ENCODE measurements at places on chromosomes 13 and 19.

- DNase-seq = no peak
Measured at GRCh38 chr19:57559008-57559403, 657 bp downstream of the ZNF550 start.

DNA sequence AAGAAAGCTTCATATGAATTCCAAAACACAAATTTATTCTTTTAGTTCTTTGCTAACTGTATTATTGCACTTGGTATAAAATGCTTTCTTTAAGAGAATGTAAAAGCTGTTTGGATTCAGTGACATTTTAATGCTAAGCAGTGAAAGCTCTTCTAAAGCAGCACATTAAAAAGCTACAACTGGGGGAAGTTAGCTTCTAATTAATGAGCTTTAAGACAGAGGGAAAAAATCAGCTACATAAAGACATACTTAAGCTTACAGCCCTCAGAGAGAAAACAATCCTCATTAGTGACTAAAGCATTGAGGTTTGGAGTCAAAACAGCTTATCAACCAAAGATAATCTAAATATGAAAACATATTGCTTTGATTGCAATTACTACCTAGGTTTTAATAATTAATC, 1222.2 kb upstream of the SPRY2 start:
- DNase-seq = no peak

- no peak for DNase-seq
Measured at GRCh38 chr13:49550942-49551644, 34.3 kb downstream of the RCBTB1 start.

DNA sequence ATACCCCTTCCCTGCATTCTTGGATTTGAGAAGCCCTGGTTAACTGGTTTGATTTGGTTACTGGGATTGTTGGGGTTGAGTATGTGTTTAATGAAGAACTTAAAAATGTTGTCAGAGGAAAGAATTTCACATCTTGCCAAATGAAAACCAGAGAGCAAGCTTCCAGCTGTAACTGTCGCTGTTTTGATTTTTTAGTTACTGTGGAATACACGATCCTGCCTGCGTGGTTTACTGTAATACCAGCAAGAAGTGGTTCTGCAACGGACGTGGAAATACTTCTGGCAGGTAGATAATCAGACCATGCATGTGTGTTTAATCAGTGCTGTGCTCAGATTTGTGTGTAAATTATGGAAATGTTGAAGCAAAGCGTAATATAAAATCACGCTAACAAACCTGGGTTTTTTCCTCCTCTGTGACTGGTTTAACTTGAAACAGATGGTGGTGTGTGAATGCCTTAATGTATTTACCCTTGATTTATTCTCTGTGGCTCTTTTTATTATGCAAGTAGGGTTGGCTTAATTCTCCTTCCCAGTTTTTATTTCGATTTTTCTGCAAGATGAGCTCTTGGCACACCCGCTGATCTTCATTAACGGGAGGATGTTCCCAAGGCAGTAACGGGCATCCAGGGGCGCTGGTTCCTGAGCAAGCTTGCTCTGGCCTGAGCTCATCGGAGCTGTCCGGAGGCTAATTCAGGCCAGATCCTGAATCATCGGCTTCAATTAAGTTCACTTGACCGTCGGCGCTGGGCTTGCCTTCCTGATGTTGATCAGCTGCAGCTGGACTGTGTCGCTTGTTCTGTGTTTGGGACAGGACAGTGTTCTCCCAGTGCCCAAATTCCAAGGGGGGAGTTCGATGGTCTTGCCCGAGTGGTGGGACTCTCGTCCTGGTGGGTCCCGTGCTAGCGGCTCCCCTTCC, 16.0 kb downstream of the UPF1 start:
- DNase-seq = no peak
